ENCODE measurements at places on chromosomes 6 and 20. TPM values are rescaled to one million over a fixed set of nuclear protein-coding genes. Genes with fewer than 3 reads are reported as not detected.

- H3K4me3 ChIP-seq = no peak overlapping the region
- H3K4me1 ChIP-seq = no peaks in the 10 kb centered on the region
- DNase-seq = no peak
- no peak overlapping the region for H3K27ac ChIP-seq
These were observed 49.6 kb upstream of the CCDC28A start for GRCh38 chr6:138724015-138724414.

MBOAT1 gene
- 20.9 TPM for total RNA-seq

DNA sequence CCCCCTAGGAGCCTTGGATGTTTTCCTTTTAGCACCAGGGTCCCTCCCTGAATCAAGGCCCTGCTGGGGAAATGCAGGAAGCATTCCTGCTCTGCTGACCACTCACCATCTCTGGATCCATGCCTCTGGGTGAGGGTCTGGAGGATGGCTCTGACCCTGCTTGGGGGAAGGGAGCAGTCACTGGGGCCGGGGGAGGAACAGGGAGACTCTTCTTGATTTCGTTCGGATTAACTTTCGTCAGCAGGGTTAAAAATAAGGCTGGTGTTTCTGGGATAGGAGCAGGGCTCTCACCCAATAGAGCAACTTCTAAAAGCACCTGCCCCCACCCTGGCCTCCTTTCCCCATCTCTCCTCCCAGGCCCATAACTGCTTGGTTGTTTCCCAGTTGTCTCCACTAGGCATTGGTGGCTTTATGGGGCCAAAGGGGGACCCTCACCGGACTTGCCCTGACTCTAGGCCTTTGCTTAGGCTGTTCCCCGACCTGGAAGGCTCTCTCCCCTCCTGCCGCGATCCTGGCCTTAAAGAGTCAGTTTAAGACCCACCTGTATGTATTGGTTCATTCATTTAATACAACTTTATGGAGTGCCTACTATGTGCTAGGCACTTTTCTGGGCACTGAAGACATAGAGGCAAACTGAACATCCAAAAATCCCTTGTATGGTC, 63.0 kb downstream of the JPH2 start:
- no peak overlapping the region for H3K27ac ChIP-seq
- no peak overlapping the region for H3K4me3 ChIP-seq
- H3K4me1 ChIP-seq = no peaks in the 10 kb centered on the region
- no peak for DNase-seq
- no peaks in the 10 kb centered on the region for H3K27me3 ChIP-seq

GRCh38 chr20:24781418-24781980, 167.6 kb upstream of the CST7 start:
- H3K4me1 ChIP-seq = no peaks in the 10 kb centered on the region
- no peak overlapping the region for H3K4me3 ChIP-seq
- H3K27ac ChIP-seq = no peak overlapping the region

DNA sequence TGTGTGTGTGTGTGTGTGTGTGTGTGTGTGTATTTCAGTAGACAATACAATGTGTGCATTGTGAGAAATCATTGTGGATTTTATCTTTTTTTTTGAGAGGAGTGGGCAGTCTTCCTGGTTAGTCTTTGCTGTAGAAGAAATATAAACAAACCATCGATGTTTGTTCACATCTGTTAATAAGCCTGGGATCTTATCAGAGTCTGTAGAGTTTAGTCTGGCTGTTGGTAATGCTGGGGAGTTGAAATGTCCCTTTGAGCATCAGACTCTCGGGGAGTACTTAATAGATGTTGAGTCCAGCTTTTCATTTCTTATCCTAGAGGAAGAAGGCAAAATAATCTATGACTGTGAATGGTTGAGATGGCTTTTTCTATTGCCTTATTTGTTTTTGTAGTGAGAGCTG, 96.6 kb upstream of the SUPT3H start:
- H3K4me3 ChIP-seq = no peak overlapping the region
- peaks cover 5% of the 10 kb centered on the region for H3K4me1 ChIP-seq
- H3K27me3 ChIP-seq = no peaks in the 10 kb centered on the region
- no peaks in the 10 kb centered on the region for H3K36me3 ChIP-seq
- no peak for DNase-seq
- H3K27ac ChIP-seq = no peak overlapping the region

SCGN gene
- not detected for total RNA-seq

DNA sequence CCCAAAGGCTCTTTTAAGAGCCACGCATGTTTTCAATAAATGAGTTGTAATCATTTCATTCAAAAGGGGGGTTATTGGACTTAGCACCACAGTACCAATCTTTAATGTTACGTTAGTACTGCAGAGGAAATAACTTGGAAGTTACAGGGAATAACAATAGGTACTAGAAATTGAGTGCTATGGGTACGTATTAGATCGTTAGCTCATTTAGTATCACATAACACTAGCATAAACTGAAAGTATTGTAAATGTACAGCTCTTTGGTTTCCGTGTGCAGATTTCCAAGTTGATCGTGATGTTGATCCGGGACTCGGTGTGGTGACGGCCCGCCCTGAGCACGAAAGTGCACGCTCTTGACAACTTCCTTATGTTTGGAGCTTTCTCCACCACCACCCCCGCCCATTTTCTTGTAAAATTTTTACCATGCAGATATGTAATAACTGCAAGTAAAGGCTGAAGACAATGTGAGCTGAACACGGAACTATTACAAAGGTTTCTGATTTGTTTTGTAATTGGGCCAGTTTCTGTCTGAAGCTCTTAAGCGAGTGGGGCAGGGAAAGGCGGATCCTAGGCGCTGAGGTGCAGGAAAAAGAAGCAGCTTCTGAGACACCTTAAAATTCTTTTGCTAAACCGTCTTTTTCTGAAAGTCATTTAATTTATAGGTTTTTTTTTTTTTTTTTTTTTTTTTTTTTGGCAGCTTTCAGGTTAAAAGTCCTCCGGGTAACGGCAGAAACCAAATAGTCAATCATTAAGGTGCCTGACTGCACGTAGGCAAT, 71.5 kb downstream of the HFE start:
- peaks cover 4% of the 10 kb centered on the region for H3K36me3 ChIP-seq
- DNase-seq = peak; percentile 35
- H3K4me3 ChIP-seq = peak overlapping the region; percentile 84
- H3K27me3 ChIP-seq = no peaks in the 10 kb centered on the region
- H3K4me1 ChIP-seq = 0 out of 2 replicates have a peak, but pooled peaks cover 5% of the 10 kb centered on the region
- H3K27ac ChIP-seq = peak overlapping the region; percentile 97

- H3K27ac ChIP-seq = no peak overlapping the region
- H3K36me3 ChIP-seq = no peaks in the 10 kb centered on the region
These were observed 524.3 kb downstream of the EYS start for GRCh38 chr6:65182681-65183080.

BMP6 gene
- 3.1 TPM for total RNA-seq

GRCh38 chr20:22842793-22843192, 192.3 kb upstream of the SSTR4 start:
- H3K36me3 ChIP-seq = no peaks in the 10 kb centered on the region
- no peaks in the 10 kb centered on the region for H3K27me3 ChIP-seq
- H3K4me3 ChIP-seq = no peak overlapping the region
- no peaks in the 10 kb centered on the region for H3K4me1 ChIP-seq
- no peak for DNase-seq

DNA sequence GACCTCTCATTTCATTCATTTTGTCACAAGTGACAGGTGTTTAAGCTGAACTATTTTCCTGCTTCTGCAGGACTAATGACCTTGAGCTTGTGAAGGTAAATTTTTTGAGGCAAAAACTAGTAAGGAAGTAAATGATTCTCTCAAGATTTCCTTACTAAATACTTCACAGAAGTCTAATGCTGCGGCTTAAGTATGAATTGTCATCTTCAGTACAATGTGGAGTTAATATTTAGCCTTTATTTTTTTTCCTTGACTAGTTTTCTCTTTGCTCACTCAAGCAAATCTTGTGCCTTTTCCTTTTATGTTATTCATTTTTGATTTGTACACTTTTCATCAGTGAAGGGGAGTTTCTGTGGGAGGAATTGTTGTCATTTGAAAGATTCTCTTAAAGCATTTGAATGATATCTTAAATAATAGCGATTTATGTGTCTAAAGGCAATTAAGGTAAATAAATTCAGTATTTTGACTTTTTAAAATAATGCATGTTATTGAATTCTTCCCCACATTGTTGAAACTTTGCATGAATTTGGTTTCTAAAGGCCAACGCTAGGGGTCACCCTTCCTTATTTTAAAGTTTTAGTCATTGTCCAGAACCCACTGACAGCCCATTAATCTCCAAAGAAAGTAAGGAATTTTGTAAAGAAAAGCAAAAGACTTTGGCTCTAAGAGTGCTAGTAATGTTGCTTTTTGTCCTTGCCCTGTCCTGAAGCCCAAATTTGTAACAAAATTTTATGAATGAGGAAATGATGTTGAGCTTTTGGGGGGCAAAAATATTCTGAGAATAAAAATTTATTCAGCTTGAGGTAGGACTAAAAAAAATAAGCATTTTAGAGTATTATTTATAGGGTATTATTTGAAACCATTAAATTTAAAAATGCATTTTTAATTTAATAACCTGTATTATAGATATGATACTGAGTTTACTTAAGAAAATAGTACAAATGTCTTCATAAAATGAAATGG, 157.4 kb upstream of the LAMA2 start:
- no peaks in the 10 kb centered on the region for H3K27me3 ChIP-seq
- H3K36me3 ChIP-seq = no peaks in the 10 kb centered on the region

DNA sequence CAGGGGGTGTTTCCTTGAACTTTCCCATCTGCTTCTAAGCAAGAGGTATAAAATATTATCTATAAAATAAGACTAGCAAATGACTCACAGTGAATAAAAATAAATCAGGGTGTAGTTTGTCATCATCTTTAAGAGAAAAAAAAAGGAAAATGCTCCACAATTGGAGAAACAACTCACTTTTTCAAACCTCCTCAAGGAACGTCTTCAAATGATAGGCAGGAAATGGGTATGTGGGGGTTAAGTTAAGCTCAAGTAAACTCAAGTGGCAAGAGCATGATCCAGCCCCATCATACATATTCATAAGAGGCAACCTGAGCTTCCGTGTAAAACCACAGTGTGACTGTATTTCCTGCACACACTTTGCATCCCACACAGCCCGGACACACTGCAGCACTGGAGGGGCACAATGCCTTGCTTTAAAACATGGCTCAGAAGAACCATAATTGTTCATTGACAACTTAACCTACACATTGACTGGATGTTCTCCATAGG, 58.5 kb upstream of the CEP85L start:
- H3K27ac ChIP-seq = no peak overlapping the region
- peak overlapping the region; percentile 41 for H3K4me3 ChIP-seq
- H3K36me3 ChIP-seq = no peaks in the 10 kb centered on the region
- H3K4me1 ChIP-seq = peaks cover 41% of the 10 kb centered on the region
- peak; percentile 15 for DNase-seq
- H3K27me3 ChIP-seq = no peaks in the 10 kb centered on the region

DNA sequence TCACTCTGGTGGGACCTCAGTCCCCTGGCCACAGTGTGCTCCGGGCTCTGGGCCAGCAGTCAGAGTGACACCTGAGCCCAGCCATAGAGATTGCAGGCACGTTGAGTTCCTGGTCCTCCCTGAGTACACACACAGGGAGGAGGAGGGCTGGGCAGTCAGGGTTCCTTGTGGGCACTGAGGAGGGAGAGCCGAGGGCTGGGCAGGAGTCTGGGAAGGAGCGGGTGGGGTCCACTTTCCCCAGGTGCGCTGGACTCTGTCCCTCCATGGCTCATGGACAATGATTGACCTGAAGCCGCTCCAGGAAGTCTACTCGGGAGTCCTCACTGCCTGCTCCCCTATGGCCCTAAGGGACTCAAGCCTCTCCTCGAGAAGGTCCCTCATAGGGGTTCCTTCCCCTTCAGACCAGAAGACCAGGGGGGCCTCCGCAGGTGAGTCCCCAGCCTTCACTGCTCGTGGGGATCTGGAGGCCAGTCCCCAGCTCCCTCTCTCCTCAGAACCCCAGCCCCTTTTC, 1.1 kb downstream of the SLC44A4 start:
- H3K4me3 ChIP-seq = no peak overlapping the region
- no peaks in the 10 kb centered on the region for H3K27me3 ChIP-seq
- no peak for DNase-seq

BTNL2 gene
- total RNA-seq = not detected

DNA sequence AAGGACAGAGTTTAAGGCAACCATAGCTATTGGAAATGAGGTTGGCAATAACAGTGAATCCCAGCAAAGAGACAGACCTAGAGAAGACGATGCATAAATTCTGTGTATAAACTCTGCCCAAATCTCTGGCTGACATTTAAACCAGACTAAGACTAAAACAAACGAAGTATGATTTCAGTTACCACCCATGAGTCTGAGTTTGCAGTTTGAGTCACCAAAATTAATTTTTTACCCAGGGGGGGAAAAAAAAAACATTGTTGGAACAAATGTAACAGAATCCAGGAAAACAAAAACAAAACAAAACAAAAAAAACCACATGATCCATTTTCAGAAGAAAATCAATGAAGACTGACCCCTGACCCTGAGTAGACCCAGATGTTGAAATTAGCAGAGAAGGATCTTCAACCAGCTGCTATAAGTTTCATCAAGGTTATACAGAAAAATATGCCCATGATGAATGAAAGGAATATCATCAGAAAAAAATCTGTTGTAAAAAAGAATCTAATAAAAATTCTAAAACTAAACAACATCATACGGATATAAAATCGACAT, 190.8 kb downstream of the GMDS start:
- no peak overlapping the region for H3K4me3 ChIP-seq
- H3K27me3 ChIP-seq = no peaks in the 10 kb centered on the region
- H3K4me1 ChIP-seq = no peaks in the 10 kb centered on the region
- H3K27ac ChIP-seq = no peak overlapping the region
- DNase-seq = no peak

DNA sequence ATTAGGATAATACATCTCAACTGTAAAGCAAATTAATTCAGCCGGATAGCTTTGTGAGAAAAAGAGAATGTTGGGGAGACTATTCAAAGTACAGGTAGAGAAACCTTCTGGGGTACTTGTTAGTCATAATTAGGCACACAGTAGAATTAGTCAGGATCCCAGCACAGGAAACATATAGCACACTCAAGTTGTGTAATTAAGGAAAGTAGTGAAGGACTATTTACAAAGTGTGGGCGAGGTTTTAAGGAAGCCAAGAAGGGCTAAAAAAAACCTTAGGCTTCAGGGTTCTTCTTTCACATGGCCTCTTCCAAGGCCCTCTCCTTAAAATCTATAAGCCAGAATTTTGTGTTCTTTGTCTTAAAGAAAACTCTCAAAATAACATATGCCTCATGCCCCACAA, 126.7 kb downstream of the RTN4IP1 start:
- no peak for DNase-seq
- no peak overlapping the region for H3K27ac ChIP-seq
- H3K4me3 ChIP-seq = no peak overlapping the region

KCNB1 gene
- total RNA-seq = 0.50 TPM

DNA sequence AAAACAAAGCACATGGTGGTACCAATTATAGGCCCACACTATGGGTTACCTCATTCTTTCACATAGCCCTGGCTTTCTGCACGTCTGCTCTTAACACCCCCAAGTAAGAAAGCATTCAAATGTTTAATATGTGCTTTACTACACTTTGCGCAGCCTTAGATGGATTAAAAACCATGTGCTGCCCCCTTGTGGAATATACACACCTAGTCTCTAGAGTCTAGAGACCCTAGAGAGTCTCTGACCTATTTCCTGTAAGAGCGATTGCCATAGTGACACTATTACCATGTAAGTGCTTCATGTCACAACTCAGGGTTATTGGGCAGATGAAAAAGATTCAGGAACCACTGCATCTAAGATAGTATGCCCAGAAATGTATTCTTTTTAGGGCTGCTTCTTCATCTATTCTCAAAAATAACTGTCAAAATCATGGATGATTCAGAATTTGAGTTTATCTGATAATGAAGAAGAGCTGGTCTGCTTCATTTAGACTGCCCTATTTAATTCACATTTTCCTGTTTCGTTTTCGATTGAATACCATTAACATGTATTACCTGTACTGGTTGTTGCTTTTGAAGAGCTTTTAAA, 186.3 kb downstream of the ADGB start:
- no peak overlapping the region for H3K4me3 ChIP-seq
- H3K27ac ChIP-seq = no peak overlapping the region
- peak; percentile 85 for DNase-seq
- H3K4me1 ChIP-seq = no peaks in the 10 kb centered on the region

All from GM23338 (cell line).